Activated naive CD4-positive, alpha-beta T cell (primary cell): ENCODE measurements at places on chromosomes 1 and 21.

DNA sequence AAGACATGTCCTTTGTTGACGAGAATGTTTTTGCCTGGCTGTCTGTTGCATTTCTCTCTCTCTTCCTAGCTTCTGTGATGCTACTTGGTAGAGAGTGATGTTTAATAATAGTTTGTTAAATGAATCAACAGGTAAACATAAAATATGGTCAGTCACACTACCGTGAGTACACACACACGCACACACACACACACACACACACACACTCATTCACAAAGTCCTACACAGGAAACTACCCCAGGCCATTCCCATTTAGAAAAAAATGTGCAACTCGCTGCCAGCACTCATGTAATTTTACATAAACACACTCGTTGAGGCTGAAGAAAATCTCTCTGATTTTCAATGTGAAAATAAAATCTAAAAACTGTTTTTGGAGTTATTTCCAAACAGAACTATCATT, 38.7 kb downstream of the RUNX1 start:
- no peak for DNase-seq

DNA sequence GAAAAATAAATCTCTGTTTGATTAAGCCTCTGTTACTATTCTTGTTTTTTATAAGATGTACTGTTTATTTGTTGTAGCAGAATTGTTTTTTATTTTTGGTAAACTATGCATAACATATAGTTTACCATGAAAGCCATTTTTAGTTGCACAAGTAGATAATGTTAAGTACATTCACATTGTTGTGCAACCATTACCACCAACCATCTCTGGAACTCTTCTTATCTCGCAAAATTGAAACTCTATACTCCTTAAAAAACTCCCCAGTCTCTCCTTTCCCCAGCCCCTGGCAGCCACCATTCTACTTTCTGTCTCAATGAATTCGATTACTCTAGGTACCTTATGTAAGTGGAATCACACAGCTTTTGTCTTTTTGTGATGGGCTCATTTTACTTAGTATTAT, 27.4 kb upstream of the UHMK1 start:
- DNase-seq, result no peak

DNA sequence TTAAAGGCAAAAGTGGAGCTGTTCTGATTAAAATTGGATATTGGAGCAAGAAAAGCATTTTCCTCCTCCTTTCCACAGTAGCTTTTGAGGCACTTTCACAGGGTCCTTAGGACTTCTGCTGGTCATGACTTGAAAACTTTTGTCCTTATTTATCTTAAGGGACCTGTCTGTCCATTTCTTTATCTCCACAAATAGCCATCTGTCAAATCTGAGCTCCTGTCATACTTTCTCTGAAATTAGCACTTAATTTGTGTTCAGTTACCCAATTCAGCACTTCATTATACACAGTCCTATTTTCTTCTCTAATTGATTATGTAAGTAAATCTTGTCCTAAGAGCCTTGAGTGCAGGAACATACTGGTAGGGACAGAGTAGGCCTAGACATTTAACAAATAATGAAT, 9.8 kb downstream of the POU2F1 start:
- no peak for DNase-seq

DNA sequence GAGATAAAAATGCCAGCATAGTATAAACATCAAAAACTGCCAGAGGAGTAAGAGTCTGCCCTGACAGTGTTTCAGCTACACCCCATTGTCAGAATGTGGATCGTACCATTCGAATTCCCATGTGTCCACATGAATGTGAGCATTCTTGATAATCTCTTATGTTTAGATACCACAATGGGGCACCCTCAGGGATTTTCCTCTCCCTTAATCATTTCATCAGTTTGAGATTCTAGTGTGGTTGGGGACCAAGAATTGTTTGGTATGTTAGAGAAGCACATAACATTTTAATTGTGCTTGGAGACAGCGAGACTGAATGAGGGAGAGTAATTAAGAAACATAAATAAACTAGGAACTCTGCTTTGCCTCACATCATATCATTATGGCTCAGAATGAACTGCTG, 120.2 kb downstream of the ZC3H11B start:
- no peak for DNase-seq

GRCh38 chr1:204410688-204411450, 748 bp downstream of the PPP1R15B start:
- DNase-seq, result peak; percentile 25

DNA sequence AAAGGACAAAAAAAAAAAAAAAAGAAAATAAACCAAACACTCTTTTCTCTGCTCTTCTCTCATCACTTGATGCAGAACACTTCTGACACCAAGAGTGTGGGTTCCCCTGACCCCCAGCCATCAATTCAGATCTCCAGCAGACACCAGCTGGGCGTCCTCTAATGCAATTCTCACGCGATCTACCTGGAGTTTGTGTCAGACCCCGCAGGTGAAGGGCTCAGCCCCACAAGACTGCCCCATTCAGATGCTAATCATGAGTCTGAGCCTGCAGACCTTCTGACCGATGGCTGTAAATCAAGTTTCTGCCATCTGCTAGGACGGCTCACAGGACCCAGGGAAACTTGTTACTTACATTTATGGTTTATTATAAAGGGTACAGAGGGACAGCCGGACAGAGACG, 133.6 kb upstream of the C1orf174 start:
- DNase-seq, result no peak

DNA sequence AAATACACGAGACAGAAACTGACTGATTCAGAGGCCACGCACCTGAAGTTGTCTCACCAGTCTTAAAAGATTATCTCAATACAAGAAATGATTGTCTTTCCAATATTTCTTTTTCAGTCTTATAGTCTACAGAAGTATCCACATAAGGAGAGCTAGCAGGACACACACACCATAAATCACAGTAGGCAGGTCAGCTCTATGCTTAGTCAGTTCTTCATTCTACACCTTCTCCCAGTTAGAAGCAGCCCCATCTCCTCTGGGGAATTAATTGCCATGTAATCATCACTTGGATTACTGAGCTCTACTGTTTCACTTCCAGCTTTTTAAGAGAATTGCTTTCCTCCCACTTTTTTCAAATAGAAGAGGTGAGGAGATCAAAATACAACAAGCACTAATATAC, 59.6 kb downstream of the SMYD3 start:
- no peak for DNase-seq

GRCh38 chr1:66295803-66296202, 238.2 kb upstream of the SGIP1 start:
- DNase-seq, result no peak

DNA sequence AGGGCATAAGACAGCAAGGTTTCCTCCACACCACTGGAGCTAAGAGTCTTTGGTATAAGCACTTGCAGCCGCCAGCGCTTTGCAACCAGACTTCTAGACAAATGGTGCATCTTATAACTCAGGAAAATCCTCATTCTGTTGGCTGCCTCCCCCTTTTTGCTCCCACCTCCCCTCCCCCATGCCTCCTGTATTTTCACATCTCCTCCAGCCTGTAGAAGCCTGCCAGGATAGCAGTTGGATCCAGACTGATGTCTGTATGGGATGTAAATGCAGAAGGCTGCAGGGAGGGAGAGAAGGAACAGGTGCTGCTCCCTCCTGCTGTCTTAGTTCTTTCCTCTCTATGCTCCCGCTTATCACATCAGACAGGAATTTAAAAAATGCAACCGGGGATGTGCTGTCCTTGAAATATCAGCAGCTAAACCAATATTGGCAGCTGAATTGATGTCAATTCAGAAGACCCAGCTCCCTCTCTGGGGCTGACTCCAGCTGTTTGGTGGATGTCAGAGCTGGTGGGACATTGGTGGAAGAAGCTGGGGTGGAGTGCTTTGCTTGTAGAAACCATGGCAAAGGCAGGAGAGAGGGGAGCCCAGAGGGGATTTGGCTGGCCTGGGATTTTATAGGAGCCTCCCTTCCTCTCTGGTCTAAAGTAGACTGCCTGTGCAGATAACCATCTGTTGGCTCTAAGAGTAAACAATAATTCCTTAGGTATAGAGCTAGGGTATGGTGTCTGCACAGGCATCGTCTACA, 53.5 kb downstream of the NFASC start:
- no peak for DNase-seq

DNA sequence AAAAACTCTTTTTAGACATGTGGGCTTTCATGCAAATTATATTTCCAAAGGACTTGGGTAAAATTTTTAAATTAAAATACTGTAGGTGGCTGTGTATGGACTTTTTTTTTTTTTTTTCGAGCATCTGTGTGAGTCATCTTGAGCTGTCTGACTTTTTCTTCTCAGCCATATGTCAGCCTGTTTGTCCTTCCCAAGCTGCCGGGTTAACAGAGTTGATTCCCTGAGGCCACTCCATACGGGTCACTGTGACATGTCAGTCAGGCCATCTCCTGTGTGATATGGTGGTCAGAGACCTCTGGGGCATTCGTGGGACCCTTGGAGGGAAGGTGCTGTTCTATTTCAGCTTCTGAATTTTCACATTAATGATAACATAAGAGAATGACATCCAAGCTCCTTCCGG, 148.3 kb downstream of the KCNJ6 start:
- DNase-seq, result no peak

- DNase-seq, result no peak
Observed at GRCh38 chr1:81387446-81387845, 413.3 kb upstream of the ADGRL2 start.
